ENCODE measurements at places on chromosomes 4 and X.

DNA sequence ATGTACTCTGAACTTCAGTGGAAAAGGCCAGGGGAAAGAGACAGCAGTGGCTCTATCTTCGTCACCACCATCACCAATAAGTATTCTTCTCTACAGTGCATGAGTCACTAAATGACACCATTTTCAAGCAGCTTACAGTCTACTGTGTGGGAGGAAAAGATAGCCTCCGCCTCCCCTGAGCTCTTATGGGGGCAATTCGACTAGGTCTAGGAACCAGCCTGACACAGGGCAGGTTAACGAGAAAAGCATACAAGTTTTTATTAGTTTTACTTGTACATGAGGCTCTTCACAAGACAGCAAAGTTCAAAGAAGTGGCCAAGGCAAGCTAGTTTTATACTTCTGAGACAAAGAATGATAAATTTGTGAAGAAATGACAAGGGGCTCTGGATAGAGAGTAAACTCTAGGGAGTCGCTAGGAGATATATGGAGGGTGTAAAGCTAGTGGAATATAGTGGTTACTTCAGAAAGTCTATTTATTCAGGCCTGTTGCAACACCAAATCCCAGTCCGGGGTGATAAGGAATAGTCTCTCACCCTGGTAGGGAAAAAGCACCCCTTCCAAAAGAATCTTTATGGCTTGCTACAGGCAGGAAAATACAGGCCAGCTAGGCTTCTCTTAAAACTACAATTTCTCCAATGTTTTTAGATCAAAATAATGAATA, 49.7 kb downstream of the SCD5 start:
- no peaks in the 10 kb centered on the region for H3K36me3 ChIP-seq
- no peak for DNase-seq

GRCh38 chr4:147571036-147571770, 46.0 kb upstream of the TMEM184C start:
- no peak for DNase-seq
- H3K27ac ChIP-seq = no peak overlapping the region
- H3K36me3 ChIP-seq = no peaks in the 10 kb centered on the region
- H3K27me3 ChIP-seq = no peaks in the 10 kb centered on the region
- no peaks in the 10 kb centered on the region for H3K4me1 ChIP-seq

DNA sequence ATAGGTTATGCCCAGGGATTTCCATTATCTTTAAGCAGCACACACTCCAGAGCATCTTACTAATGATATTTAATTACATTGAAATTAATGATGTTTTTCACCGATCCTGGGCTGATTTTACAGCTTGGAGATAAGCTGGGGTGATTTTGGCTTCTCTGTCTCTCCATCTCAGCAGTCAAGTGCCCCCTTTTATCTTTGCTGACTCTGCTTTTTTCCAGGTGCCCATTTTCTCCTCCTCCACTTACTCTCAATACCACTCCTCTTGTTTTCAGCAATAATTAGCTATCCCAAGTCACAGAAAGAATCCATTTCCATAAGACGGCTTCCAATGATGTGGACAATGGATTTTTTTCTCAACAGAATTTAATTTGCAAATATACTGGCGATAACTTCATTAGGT, 266.7 kb downstream of the GBA3 start:
- no peaks in the 10 kb centered on the region for H3K27me3 ChIP-seq
- H3K4me3 ChIP-seq = no peak overlapping the region
- no peaks in the 10 kb centered on the region for H3K36me3 ChIP-seq
- no peak for DNase-seq

DNA sequence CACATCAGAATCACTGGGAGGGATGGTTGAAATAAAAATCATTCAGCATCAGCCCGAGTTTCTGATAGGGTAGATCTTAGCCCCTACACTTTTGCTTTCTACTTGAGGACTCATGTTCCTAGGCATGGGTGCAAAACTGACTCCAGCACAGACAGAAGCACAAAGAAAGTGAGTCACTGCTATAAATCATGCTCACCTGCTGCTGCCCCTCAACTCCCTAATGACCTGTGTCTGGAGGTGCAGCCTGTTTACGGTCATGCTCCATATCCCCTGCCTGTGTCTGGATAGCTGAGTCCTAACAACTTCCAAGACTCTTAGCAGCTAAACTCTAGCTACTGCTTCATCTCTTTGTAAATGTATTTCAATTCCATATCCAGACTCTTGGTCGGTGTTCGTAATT, 57.8 kb downstream of the ADGRA3 start:
- no peak overlapping the region for H3K4me3 ChIP-seq
- H3K27ac ChIP-seq = no peak overlapping the region
- no peaks in the 10 kb centered on the region for H3K4me1 ChIP-seq
- H3K27me3 ChIP-seq = no peaks in the 10 kb centered on the region

GRCh38 chr4:68373513-68373912, 23.6 kb upstream of the YTHDC1 start:
- H3K4me3 ChIP-seq = no peak overlapping the region
- H3K27ac ChIP-seq = no peak overlapping the region
- H3K27me3 ChIP-seq = peaks cover 5% of the 10 kb centered on the region
- H3K4me1 ChIP-seq = no peaks in the 10 kb centered on the region
- H3K36me3 ChIP-seq = no peaks in the 10 kb centered on the region

GRCh38 chr4:38007645-38008044, 47.4 kb downstream of the PTTG2 start:
- no peaks in the 10 kb centered on the region for H3K36me3 ChIP-seq
- H3K4me3 ChIP-seq = no peak overlapping the region
- no peak for DNase-seq

GRCh38 chr4:174170906-174171305, 112.6 kb downstream of the FBXO8 start:
- H3K4me1 ChIP-seq = peaks cover 6% of the 10 kb centered on the region
- H3K4me3 ChIP-seq = no peak overlapping the region
- no peaks in the 10 kb centered on the region for H3K27me3 ChIP-seq

DNA sequence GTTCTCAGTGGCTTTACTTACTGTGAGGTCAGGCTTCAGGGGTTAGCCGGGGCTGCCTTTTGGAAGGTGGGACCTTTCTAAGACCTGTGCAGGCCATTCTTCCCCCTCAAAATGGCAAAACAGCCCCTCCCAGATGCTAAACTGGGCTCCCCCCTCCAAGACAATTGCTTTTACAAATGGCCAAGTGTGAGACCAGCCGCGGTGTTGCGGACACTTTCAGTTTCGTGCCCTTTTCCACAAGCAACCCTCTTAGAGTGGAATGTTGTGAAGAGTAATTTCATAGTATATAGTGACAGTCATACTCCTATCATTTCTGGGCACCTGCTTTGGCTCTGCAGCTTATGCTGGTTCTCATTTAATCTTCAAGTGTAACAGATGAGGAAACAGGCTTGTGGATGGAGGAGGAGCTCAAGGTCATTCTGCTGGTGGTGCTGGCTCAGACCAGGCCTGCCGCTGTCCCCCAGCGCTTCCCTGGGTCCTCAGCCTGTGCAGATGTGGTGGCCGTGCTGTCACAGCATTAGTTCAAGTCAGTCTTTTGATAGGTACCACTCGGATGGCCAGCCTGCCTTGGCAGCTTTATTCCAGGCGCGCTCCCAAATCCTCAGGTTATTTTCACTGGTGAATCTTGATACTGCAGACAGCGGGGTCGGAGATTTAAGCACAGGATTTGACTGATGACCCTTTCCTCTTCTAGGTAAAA, 55.0 kb upstream of the TADA2B start:
- peak overlapping the region; percentile 89 for H3K27ac ChIP-seq
- peak overlapping the region; percentile 76 for H3K4me3 ChIP-seq
- H3K27me3 ChIP-seq = no peaks in the 10 kb centered on the region
- DNase-seq = peak; percentile 42

DNA sequence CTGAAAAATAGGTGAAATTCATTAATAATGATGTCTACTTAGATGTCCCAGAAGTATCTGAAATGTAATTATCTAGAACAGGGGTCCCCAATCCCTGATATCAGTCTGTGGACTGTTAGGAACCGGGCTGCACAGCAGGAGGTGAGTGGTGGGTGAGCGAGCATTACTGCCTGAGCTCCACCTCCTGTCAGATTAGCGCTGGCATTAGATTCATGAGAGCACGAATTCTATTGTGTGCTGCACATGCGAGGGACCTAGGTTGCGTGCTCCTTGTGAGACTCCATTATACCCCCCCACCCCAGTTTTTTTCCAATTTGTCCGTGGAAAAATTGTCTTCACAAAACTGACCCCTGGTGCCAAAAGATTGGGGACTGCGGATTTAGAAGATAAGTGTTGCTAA, 458.8 kb downstream of the CCSER1 start:
- H3K4me3 ChIP-seq = no peak overlapping the region
- H3K27ac ChIP-seq = no peak overlapping the region

- no peak overlapping the region for H3K27ac ChIP-seq
- H3K36me3 ChIP-seq = no peaks in the 10 kb centered on the region
- H3K27me3 ChIP-seq = no peaks in the 10 kb centered on the region
- no peak for DNase-seq
- no peak overlapping the region for H3K4me3 ChIP-seq
Observed at GRCh38 chrX:63299596-63299995, 51.5 kb downstream of the SPIN4 start.

DNA sequence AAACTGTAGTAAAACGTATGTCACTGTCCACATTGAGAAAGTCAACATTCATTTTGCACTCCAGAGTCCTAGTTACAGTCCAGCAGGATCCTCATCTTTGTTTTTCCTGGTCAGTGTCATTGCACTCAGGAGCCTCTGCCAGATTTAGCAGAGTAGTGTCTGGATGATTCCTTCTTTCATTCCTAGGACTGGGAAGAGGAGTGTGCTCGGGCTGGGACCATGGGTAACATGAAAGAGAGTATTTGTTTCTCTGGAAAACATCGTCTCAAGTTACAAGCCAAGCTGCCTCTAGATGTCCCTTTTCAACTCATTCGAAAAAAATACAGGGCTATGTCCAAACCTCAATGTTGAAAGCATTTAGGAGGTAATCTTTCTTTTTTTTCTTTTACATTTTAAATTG, 69.9 kb upstream of the TNIP3 start:
- H3K4me3 ChIP-seq = no peak overlapping the region
- no peaks in the 10 kb centered on the region for H3K4me1 ChIP-seq
- H3K36me3 ChIP-seq = no peaks in the 10 kb centered on the region
- peaks cover 8% of the 10 kb centered on the region for H3K27me3 ChIP-seq
- no peak overlapping the region for H3K27ac ChIP-seq

DNA sequence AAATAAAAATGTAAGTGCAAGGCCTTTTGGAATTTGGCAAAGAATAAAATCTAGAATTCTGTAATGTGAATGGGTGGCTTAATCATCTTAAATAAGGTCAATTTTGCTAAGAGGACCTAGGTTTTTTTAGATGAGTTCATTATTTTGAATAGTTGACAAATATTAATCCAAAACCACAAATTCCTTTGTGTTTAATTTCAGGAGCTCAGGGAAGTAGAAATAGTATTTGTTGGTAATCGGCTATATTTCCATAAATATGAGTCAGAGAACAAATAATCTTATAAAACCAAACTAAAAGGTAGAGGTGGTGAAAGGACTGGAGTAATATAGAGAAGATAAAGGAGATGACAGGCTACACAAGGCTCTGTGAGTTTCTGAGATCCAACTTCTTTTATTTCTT, 190.4 kb upstream of the TLL1 start:
- no peaks in the 10 kb centered on the region for H3K27me3 ChIP-seq
- DNase-seq = no peak

DNA sequence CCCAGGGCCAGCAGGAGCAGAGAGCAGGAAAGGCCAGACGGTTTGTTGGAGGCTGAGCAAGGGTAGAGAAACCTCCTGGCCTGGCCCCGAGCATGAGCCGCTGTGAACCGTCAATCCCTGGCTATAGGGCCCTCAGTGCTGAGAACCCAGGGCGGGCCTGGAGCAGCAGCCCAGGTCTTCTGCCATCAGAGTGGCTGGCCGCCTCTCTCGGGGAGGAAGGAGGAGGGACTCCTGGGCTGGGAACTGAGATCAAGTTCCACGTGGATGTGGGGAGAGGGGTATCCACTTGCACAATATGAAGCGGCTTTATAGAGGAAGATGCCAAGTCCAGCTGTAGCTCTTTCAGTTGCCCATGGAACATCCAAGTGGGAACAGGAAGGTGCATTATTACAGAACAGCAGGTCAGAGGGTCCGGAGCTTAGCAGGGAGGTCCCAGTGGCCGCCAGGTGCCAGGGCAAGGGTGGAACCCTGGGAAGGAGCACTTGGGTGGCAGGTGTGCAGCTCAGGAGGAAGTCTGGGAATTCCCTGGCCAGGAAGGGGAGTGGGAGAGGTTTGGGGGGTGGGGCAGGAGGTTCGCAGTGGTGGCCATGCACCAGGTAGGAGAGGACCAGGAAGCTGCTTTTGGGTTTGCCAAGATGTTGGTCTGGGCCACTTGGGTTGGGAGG, 31.7 kb upstream of the CRMP1 start:
- no peaks in the 10 kb centered on the region for H3K4me1 ChIP-seq
- no peak overlapping the region for H3K27ac ChIP-seq

All from SK-N-SH (cell line).